ENCODE measurements at places on chromosomes 4 and X.

DNA sequence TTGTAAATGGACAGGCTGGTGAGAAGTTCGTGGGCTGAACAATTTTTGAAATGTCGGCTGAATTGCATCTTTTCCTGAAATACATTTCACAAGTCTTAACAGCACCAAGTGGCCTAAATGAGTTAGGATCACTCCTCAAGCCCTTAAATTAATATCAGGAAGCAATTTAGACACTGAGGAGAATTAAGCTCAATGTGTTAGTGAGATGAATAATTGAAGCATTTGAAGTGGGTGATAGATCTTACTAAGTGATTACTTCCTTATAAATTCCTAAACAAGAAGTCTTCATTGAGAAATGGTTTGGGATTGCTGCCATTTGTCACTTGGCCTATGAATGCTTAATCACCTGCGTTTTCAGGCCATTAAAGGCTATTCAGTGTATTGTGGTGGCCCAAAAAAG lies 116.8 kb downstream of the NAA11 start:
- DNase-seq: no peak

DNA sequence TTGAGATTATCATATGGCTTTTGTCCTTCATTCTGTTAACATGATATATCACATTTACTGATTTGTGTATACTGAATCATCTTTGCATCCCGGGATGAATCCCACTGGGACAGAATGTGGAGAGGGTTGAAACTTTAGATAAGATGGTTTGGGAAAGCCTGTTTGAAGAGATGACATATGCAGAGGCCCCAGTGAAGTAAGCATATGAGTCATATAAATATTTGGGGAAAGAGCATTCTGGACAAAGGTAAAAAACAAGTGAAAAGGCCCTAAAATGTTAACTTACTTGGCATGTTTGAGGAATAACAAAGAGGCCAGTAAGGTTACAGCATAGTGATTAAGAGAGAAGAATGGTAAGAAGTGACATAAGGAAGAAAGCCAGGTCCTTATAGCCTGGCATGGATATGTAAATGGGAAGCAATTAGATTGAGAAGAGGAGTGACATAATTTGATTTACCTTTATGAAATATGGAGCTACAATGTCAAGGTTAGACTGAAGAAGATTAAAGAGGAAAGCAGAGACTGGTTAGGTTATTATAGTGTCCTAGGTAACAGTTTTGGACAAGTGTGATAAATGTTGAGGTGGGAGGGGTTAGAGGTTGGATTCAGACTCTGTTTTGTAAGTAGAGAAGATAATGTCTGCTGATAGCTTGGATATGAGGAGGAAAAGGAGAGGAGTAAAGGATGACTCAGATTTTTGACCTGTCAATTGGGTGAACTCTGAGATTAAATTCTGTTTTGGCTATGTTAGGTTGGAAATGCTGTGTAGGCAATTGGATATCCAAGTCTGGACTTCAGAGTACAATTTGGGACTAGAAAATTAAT lies 54.6 kb upstream of the DRP2 start:
- no peak for DNase-seq

GRCh38 chr4:8817813-8818062 lies 53.9 kb downstream of the HMX1 start:
- DNase-seq: no peak

DNA sequence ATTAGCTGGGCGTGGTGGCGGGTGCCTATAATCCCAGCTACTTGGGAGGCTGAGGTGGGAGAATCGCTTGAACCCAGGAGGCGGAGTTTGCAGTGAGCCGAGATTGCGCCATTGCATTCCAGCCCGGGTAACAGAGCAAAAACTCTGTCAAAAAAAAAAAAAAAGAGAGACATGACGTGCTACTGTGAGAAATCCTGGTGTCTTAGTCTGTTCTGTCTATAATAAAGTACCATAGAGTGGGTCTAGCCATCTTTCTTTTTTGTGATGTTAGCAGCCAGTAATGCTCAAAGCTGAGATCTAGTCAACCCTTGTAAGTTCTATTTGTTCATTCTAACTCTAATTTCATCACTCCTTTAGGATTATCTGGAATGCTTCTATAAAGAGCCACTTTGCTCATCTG lies 38.9 kb downstream of the CLDN34 start:
- DNase-seq: no peak

GRCh38 chr4:94933799-94934198 lies 176.0 kb downstream of the BMPR1B start:
- no peak for DNase-seq

- no peak for DNase-seq
Measured at GRCh38 chr4:7786040-7786439, 153.6 kb downstream of the AFAP1 start.

DNA sequence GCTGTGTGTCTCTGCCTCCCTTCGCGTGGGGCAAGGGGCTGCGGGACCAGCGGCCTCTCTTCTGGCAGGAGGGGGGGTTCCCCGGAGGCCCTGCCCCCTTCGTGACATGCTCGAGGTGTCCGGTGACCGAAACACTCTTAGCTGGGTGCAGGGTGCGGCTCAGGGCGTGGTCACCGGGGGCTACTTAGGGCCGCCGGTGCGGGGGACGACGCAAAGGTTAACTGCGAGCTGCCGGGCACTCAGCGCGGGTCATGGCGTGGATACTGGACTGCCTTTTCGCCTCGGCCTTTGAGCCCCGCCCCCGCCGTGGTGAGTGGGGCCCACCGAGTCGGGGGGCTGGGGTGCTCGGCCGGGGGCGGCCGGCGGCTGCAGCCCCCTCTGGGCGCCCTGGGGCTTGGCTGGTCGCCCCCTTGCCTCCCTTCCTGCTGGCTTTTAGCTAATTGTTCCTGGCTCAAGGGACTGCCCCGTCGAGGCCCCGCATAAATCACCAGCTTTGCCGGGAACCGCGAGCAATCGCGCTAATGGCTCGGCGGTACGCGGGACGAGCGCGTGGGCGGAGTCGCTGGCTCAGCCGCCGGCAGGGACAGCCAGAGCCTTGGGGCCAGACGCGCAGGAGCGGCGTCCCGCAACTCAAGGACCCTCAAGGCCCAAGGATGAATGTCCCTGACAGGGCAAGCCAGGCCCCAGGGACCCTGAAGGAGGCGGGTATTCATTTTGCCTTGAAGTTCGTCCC lies at the start of gene ARHGAP36:
ARHGAP36 (plus strand) TSS at position 211 of the 733 bp plus-strand sequence. CDS start 23,320 bp downstream, outside the sequence.
- no peak for DNase-seq

DNA sequence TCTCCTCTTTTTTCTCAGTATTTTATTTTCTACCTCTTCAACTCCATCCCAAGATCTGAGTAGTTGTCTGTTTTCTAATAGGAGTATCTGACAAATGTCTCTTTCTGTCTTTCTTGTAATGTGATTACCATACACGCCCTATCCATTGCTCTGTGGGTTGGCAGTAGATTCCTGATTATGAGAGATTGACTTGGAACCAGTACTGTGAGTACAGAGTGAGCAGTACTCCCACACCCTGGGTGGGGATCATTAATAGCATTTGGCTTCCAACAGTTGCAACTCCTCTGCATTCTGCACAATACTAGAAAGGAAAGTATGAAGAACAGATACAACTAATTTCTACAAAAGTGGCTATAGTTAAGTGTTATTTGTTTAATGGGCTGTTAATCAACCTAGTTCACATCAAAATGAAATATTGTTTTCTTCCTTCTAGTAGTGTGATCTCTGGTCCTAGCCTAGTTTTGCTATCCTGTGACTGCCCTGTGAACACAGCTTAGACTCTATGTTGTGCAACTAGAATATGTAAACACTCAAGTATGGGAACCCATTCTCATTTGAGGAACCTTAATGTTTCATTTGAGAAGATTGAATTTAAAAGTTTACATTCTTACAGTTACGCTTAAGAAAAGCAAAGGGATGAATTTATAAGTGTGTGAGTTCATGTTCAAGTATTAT lies 112.9 kb downstream of the PTPN13 start:
- no peak for DNase-seq

GRCh38 chr4:33080275-33080674 lies 2360.1 kb downstream of the PCDH7 start:
- no peak for DNase-seq

- DNase-seq: no peak
Measured at GRCh38 chr4:69057620-69058409, 38.5 kb upstream of the UGT2B7 start.

DNA sequence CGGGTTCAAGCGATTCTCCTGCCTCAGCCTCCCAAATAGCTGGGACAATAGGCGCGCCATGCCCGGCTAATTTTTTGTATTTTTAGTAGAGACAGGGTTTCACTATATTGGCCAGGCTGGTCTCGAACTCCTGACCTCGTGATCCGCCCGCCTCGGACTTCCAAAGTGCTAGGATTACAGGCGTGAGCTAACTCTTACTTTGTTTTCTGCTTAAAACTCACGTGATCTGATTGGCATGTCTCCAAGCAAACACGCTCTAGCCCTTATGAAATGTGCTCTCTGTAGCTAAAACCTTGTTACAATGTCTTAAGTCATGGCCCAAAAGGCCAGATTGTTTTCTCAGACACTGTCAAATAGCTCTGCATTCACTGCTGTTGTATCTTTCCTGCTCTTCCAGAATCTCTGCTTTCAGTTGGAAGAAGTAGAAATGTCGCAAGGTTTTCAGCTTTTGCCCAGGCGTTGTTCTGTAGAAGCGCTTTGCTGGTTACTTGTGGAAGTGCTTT lies 39.7 kb upstream of the OGT start:
- DNase-seq: no peak

DNA sequence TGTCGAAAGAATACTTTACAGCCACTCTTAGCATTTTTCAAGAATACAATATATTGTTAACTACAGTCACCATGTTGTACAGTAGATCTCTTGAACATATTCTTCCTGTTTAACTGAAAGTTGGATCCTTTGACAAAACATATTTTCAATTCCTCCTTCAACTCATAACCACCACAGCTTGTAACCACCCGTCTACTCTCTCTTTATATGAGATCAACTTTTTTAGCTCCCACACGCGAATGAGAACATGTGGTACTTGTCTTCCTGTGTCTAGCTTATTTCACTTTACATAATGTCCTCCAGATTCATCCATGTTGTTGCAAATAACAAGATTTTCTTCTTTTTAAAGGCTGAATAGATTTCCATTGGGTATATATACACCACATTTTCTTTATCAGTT lies 338.3 kb upstream of the IGFBP7 start:
- DNase-seq: no peak

DNA sequence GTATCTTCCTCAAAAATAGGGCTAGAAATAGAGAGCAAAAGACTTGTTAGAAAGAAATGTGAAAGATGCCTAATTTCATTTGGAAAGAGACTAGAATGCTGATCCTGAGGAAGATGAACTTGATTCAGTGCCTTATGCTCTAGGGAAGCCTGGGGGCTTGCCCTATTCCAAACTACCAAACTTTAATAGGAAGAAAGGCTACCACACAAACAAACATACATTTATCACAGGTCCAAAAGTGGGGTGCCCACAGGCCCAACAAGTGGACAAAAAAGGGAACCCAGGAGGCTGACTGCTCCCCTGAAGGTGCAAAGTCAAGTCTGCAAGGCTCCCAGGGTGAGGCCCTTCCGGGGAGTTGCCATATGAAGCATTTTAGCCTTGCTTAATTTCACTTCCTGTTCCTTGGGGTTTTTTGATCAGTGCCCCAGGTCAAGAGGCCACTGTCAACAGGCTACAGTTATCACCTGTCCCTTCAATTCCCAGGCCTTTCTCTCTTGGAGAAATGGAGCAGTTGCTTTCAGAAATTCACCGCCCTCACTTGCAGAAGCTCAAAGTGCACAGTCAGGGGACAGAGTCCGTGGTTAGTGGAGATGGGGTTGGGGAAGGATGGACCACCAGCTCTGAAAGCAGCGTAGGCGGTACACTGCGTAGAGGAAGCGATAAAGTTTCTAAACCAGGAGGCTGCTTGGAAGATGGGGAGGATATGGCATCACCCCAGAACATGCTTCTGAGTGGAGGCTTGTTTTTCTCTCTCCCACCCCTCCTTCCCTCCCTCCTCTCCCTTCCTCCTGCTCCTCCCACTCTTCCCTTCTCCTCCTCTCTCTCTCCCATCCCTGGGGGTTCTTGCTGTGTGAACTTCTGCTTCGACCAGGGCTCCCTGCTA lies 36.4 kb downstream of the TMEM154 start:
- DNase-seq: no peak

DNA sequence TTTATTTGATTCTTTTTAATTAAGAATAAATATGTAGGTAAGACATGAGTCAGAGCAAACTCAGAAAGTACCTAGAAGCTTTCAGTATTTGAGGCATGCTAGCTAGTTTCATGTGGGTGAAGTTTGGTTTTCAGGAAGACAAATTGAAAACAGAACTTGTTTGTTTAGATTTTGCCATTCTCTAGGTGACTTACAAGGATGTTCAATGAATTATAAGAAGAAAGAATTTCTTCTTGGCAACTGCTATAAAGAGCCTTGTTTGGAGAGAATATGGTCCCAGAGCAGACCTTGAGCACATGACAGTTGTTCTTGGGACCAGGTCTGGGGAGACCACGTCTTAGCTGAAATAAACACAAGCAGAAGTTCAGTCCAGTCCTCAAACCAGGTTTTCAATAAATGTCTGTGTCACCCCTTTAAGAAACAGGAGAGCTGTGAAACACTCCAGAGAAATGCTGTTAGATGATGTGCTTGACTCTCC lies 38.0 kb upstream of the IL21 start:
- no peak for DNase-seq

GRCh38 chr4:93764639-93765246 lies 63.8 kb upstream of the ATOH1 start:
- no peak for DNase-seq

DNA sequence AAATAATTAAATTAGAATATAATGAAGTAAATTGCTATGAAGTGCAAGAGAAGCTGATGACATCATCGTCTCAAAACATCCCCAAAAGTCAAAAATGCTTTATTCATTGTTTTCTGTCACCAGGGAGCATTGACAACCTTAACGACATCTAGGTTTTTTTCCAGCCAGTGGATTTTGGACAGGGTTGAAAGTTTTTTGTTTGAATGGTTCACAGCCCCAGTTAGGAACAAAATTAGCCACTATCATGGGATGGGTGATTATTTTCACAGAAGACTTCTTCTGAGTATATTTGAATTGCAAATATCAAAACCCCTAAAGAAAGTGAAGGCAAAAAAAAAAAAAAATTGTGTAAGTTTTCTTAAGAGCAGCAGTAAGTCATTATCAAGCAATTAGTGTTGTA lies 826.1 kb downstream of the STPG2 start:
- DNase-seq: no peak

- DNase-seq: no peak
Measured at GRCh38 chrX:110310000-110310790, 7.7 kb downstream of the AMMECR1 start.

DNA sequence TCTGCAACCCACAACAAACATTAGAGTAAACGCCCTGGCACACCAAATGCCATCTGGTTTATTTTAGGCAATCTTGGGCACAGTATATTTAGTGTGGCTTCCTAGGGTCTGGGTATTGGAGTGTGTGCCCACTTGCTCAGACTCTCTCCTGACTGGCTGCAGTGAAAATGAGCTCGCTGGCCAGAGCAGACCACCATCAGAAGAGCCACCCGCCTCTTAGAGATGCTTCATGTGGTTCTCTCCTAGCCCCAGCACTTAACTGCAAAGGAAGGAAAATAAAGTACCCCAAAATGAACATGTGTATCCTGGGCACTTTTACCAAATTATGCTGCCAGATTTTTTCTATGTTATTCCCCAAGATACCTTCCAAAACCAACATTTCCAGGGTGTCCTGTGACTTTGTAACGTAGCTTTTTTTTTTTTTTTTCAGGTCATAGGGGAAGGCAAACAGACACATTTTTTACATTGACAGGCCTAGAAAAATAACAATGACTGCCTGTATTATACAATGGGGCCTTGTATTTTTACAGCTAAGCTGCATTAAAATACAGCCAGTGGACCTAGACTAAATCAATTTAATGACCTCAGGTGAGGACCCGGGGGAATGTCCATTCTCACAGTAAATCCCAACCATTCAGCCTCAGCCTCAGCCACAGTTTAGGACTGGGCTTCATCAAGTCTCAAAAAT lies 193.7 kb downstream of the RASL11B start:
- no peak for DNase-seq

- peak; percentile 62 for DNase-seq
Measured at GRCh38 chr4:185142912-185143600, at the start of gene SLC25A4. SLC25A4 (plus strand) TSS chr4:185143266; CDS start chr4:185143373, 107 bp downstream.
